ENCODE measurements at places on chromosomes 6 and 20.
A peak's percentile ranks its signal among the peaks of the same experiment; 100 is the strongest.

DNA sequence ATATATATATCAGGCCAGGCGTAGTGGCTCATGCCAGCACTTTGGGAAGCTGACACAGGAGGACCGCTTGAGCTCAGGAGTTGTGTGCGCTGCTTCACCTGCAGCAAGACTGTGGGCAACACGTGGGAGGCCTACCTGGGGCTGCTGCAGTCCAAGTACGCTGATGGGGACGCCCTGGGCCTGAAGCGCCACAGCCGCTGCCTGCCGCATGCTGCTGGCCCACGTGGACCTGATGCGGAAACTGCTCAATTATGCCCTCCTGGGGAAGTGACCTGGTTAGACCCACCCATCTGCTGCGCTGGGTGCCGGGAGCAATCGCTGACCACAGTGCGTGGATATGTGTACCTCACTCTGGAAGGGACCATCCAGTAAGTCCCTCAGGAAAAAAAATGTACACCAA lies 1.8 kb upstream of the PSORS1C2 start:
- no peak for DNase-seq

DNA sequence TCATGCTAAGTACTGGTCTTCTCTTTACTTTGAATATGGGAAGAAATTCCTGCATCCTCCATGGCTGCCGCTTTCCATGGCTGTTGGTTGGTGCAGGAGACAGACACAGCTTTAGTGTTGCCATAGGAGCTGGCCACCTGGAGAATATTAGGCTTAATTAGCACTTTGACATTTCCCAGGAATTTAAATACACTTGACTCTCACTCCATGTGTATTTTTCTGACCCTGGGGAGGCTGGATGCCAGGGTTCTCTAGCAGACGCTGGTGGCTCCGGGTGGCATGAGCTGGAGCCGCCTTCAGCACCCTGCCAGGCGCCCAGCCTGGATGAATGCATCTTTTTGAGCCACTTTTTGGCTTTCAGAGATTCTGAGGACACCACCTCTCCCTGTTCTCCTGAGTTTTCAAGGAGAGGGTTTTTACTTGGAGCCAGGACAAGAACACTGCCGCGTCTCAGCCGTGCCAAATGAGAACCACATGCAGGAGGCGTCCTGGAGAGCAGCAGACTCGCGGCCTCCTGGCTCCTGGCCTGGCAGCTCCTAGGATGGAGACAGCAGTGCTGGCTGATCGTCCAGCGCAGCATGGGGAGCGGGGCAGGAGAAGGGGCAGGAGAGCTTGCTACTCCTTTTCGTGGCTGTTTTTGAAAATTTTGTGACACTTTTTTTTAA lies 258.8 kb downstream of the SMOC2 start:
- DNase-seq, result no peak

DNA sequence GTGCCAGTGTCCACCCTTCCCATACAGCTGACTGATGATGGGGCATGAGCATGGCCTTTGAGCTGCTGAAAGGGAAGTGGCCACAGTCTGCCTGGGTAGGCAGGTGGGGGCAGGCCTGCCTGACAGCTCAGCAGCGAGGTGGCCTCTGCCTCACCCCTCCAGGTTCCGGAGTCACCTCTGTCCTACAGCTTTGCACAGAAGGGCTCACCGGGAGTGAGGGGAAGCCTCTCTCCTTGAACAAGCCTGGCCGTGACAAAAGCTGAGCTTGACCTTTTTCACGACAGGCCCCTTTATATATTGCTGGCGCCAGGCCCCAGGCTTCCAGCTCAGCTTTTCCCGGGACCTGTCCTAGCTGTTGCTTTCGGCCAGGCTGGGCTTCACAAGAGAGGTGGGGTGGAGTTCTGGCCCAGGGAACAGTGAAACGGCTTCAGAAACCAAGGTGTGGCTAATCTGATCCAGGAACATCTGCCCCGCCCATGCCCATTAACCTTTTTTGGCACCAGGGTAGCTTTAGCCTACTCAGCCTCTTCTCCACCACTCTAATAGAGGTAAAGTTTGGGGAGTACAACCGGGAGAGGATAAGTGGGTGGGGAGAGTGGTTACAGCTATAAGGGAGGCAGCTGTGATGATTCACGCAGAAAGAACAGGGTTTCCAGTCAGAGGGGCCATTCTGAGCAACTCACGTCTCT lies 42.9 kb downstream of the C6orf132 start:
- no peak for DNase-seq

DNA sequence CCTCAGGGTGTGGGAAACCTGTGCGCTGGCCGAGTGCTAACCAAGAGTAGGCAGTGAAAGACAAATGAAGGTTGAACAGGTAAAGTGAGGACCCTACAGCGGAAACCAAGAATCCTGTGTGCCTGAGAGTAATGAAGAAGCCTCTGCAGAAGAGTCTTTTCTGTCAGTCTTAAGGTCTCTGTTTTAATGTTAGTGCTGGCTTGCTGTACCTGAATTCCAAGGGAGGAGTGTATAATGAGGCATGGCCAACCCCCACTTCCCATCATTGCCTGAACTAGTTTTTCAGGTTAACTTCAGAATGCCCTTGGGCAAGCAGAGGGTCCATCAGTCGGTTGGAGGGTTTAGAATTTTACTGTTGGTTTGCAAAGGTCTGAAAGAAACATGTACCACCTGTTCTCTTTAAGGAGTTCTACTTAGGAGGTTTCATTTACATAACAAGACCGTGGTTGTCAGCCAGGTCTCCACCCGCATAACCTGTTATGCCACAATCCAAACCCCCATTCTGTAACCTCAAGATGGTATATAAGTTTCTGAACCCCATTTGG lies 589 bp upstream of the PDCD2 start:
- DNase-seq, result no peak

- no peak for DNase-seq
Observed at GRCh38 chr6:107066697-107067659, 39.0 kb downstream of the MTRES1 start.

- no peak for DNase-seq
Observed at GRCh38 chr20:6651016-6651415, 116.5 kb upstream of the BMP2 start.

- DNase-seq, result no peak
Observed at GRCh38 chr6:119444642-119445557, 95.3 kb upstream of the MAN1A1 start.

DNA sequence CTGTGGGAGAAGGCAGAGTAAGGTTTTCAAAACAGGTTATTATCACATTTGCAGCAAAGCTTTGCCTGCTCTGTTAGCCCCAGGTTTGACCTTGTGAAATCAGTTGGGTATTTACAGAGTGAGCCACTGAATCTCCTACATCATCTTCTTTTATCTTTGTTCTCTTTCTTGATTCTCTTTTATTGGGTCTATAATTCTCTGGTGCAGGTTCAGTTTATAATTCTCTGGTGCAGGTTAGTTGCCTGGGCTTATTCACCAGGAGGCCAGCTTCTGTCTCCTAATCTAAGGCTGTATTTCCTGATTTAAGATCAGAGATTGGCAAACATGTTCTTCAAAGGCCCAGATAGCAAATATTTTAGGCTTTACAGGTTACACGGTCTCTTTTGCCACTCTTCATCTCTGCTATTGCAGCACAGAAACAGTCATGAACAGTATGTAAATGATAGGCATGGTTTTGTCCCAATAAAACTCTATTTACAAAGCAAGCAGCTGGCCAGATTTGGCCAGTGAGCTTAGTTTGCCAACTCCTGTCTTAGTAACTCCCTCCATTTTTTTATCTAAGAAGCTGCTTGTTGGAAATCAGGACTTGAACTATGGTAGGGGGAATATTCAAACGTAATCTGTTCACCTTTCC lies 205.0 kb upstream of the RIMS1 start:
- DNase-seq, result no peak

- no peak for DNase-seq
Observed at GRCh38 chr20:17423782-17424181, 107.4 kb downstream of the BFSP1 start.

GRCh38 chr6:680666-681340 lies 12.1 kb downstream of the EXOC2 start:
- DNase-seq, result no peak

GRCh38 chr6:56842686-56843475 lies 112.0 kb upstream of the BEND6 start:
- no peak for DNase-seq

GRCh38 chr6:137471986-137472385 lies 22.2 kb downstream of the OLIG3 start:
- no peak for DNase-seq

DNA sequence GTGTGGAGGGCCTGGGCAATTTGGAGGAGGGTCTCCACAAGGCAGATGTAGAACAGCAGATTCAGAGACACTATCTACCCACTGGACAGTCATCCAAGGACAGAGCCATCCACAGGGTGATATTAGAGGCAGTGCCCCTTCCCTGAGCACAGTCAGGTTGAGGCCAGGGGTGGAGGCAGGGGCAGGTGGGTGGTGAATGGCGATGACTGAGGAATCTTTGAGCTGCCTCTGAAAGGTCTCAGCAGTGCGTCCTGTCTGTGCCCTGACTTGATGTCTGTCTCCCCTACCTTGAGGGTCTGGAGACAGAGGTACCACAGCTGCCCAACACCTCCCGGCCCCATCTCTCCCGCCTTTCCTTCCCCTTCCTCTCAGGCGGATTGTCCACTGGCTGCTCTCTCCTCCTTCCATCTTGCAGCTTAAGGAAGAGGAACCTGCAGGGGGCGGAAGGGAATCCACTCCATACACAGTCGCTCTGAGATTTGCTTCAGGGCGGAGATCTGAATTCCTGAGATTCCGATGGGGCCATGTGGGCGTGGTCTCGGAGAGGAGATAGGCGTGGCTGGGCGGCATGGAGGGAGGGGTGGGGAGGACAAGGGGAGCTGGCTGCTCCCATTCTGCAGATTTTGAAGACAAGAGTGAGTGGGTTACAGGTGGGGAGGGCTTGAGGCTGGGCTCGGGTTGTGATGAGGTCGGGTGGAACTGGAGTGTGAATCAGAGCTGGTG lies 1.7 kb downstream of the MUCL3 start:
- DNase-seq, result no peak

DNA sequence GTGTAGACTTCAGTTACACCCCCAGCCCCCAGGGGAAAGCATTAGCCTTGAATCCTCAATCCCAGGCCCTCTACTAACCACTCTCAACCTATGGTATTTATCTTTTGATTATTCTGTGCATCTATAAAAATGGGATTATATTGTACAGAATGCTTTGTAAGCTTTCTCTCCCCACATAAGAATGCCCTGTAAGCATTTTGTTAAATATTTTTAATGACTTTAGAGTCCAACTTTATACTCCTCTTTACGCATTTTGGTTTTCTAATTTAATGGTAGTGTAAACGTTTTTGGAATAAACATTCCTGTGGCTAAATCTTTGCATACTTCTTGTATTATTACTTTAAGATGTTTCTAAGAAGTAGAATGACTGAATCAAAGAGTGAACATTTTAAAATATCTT lies 35.4 kb downstream of the FBXO9 start:
- DNase-seq, result no peak

- DNase-seq, result no peak
Observed at GRCh38 chr20:52230409-52230808, 38.8 kb upstream of the ZFP64 start.

GRCh38 chr6:155039618-155040017 lies 44.5 kb downstream of the TIAM2 start:
- DNase-seq, result no peak

- no peak for DNase-seq
Observed at GRCh38 chr6:74979065-74979766, 226.6 kb downstream of the COL12A1 start.

DNA sequence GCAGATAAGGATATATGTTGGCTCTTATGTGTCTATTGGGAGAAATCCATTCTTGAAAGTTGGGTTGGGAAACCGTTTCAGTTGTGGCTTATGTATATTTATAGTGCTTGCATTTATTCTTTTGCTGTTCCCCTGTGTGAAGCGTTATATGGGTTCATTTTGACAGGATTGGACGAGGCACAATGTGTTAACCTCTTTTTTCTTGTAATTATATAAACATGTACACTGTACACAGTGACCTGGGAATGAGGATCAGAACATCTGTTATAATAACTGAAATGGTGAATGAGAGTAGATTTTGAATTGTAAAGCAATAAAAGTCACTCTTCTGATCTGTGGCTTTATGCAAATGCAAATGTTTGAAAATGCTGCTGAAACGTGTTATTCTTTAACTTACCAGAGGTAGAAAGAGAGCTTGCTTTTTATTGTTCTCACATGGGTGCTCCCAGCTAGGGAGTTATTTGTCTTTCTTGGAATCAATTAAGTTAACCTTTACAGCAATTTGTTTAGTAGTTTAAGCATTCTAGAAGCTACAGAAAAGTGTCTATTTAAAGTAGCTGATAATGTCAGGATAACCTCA lies 213.7 kb downstream of the GRIK2 start:
- no peak for DNase-seq

- no peak for DNase-seq
Observed at GRCh38 chr6:148471624-148472159, 129.1 kb downstream of the SASH1 start.

DNA sequence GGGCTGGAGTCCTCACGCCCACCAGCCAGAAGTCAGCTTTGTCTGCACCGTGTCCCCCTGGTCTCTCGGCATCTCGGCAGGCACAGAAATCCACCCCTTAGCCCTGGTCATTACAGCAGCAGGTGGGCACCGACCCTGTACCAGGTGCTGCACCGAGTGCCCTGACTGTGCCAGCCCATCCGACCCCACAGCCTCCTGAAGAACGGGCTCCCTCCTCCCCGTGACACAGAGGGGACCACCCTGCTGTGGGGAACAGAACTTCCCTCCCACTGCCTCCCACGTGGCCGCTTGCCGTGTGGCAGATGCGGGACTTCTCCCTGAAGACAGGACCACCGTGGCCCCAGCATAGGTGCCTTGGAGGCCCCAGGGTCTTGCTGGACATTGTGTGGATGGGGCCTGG lies 161.2 kb downstream of the TAF4 start:
- no peak for DNase-seq

GRCh38 chr6:79536585-79536953 lies 661 bp downstream of the LCA5 start:
- no peak for DNase-seq

- no peak for DNase-seq
Observed at GRCh38 chr6:3205913-3206312, 21.5 kb downstream of the TUBB2B start.

DNA sequence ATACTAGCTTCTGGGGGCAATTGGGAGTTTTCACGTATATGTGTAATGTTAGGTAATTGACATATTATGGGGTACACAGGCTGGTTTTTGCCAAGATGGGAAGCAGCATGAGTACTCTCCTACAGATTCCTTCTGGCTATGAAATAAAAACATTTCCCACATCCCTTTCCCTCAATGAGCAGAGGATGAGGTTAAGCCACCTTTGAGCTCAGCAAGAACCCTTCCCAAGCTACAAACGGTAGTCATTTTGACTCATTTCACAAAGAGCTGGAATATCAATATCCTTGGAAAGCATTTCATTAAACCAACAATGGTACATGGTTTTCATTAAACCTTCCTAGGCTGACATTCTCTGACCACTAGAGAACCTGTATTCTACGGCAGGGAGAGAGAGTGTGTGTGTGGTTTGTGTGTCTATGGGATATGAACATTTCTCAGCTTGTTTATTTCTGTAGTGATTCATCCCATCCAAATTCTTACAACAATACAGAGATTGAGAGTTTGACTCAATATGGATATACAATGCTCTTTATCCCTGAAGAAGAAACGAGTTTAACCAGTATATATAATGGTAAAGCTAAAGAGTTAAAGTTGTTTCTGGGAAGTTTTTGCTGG lies 119.5 kb downstream of the ARHGAP18 start:
- no peak for DNase-seq

- no peak for DNase-seq
Observed at GRCh38 chr6:112286500-112287144, 32.3 kb upstream of the LAMA4 start.

- DNase-seq, result peak; percentile 3
Observed at GRCh38 chr6:107458672-107459282, 587 bp downstream of the PDSS2 start.

Data from T-helper 9 cell (primary cell).